ENCODE measurements at places on chromosomes 12 and 14. TPM values are rescaled to one million over a fixed set of nuclear protein-coding genes. Genes with fewer than 3 reads are reported as not detected.

ZFC3H1 gene
- 20.3 TPM for total RNA-seq

PTHLH gene
- 0.20 TPM for total RNA-seq

SLC38A4 gene
- total RNA-seq = 0.12 TPM

GOLT1B gene
- 29.0 TPM for total RNA-seq

HOXC10 gene
- total RNA-seq = not detected

SMIM41 gene
- not detected for total RNA-seq
